ENCODE measurements at places on chromosomes 6 and 20. TPM values are rescaled to one million over a fixed set of nuclear protein-coding genes. Genes with fewer than 3 reads are reported as not detected.

DNA sequence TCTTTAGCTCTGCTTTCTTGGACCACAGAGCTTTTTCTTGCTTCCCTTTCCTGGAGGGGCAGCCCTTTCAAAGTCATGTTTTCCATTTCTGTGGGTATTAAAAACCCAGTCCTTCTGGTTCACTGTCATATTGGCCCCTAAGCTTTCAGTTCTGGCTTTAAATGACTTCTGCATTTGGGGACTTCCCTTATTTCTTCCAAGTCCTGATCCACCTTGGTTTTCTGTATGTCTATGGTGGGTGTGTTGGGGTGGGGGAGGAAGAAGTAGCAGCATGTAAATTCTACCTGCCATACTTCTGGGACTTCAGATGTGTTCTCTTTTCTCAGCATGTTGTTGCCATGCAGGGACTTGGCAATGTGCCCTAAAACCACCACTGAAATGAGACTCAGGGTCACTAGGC lies 77.1 kb upstream of the EMILIN3 start:
- DNase-seq, result no peak

DNA sequence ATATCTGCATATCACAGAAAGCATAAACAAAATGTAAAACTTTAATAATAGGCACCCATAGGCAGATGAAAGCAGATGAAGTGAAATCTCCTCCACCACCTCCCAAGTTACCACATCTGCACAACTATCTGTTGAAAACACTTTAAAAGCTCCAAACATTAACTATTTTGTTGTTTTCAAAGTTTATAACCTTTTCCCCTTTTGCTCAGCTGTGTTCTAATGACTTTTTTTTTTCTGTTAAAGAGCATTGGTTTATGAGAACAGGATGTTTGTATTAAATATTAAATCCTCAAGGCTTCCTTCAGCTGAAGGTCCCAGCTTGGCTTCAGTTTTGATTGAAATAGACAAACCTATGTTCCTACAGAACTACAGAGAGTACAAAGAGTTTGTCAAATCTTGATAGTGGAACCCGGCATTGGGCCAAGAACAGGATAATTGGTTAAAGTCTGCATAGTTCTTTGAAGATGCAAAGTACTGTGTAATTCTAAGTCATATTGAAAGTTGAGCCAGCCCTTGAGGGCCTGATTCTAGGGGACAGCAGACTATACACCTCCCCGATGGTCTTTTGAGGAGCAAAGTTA lies 255.1 kb upstream of the JAG1 start:
- no peak for DNase-seq

DNA sequence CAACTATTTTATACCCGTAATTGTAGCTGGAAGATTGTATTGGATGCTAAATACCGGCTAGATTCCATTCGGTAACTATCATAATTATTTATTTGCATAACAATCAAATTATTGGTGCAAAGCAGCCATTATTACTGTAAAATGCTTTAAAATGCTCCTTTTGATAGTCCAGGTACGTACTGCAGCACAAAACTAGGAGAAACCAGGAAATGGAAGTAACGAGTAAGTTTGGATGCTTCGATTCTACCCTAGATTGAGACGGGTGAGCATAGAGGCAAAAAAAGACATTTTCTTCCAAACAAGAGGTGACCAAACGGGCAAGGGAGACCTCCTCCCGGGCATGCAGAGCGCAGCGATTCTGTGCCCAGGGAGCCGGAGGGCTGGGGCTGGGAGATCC lies 469 bp upstream of the XRN2 start:
- DNase-seq, result no peak

DNA sequence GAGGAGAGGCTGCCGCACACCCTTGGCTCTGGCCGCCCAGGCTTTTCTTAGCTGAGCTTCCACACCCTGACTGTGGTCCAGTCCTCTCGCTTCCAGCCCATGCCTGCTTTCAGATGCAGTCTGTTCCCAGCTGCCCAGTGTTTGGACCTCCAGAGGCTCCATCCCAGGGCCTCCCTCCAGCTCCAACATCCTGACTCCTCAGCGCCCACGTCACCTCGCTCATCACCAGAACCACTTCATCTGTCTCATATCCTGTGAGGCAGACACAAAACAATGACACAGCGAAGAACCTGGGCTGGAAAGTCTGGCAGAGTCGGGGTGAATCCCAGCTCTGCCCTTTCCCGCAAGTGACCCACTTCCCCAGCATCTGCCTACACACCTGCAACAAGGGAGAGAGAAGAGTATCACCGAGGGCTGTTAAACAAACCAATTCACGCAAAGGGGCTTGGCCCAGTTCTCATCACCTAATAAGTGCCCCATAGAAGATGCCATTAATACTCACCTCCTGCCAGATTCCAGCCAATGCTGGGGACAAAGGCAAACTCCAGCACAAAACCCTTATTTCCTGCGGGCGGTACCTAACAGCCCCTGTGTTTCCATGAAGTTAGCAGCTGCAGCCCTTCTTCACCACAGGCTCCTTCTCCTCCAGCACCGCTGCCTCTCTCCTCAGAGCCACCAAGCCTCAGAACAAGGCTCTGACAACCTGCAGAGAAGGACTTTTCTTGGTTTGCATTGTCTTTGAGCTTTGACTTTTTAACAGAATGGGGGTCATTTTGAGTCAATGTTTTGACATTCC lies 133.4 kb upstream of the CDH4 start:
- DNase-seq, result no peak

- no peak for DNase-seq
Observed at GRCh38 chr20:3011752-3012151, 31.7 kb upstream of the GNRH2 start.

DNA sequence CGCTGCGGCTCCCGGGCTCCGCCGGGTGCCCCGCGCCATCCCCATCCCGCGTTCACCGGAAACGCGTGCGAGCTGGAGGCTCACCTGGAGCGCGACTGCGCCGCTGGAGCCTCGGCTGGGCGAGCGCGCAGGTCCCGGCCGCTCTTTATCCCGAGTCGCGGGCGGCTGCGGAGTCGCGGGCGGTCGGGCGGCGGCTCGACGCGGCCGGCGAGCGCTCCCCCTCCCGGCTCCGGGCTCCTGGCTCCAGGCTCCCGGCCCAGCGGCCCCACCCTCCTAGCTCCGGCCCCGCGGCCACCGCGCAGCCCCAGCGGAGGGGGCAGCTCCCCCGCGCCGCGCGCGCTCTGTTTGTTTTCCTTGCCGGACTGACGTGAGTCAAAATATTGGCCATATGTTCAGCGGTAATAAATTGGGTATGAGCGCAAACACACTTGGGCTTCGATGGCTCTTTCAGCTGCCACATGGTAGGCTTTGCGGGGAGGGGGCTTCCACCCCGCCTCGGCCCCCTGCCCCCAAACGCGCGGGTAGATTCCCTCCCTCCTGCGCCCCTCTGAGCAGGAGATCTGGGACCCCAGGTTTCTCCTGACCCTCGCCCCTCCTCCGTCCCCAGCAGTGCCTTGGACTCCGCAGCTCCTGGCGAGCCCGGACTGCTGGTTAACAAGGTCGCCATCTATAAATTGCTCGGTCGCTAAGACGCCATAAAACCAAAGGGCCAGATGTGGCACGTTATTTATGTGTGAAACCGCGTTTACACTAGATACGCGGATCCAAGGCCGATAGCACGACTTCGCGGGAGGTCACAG lies 8.8 kb upstream of the NKX2-2 start:
- no peak for DNase-seq

DNA sequence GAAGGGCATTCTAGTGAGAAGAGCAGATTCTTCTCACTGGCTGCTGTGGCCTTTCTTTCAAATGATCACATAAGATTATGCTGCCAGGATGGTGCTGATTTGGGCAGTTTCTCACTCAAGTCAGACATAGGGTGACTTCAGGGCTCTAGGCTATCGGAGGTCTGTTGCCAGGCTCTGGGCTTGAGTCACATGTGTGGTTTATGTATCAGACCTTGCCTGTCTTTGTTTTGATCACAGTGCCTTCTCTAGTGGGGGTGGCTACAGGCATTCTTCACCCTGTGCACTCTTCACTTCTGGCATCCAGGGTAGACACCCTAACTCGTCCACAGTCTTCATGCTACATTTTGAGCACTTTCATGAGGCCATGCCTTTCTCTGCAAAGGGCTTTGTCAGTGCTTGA lies 823.7 kb upstream of the MAN1A1 start:
- no peak for DNase-seq

GRCh38 chr6:83442752-83443151 lies 11.9 kb upstream of the ME1 start:
- DNase-seq, result no peak

DNA sequence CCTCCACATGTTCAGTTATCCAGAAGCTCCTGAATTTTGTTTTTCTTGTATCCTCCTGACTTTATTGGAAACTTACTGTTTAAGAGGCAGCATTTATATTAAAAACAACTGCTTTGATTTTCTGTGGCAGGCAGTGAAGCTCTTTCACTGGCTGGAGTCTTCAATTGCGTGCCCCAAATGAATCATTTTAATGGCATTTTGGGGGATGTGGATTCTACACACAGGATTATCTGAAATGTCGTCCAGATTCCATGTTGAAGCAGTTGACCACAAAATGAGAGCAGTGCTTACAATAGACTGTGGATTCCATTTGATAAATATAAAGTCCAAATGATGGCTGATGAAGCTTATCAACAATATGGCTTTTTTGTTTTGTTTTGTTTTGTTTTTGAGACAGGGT lies 41.0 kb upstream of the HIVEP1 start:
- DNase-seq, result no peak

ARFGEF2 gene
- total RNA-seq, result 67.7 TPM

COL21A1 gene
- 1.9 TPM for total RNA-seq

FRK gene
- total RNA-seq, result 25.4 TPM

All from transverse colon (tissue), 4 donors.